ENCODE measurements at places on chromosomes 7 and 10. TPM values are rescaled to one million over a fixed set of nuclear protein-coding genes. Genes with fewer than 3 reads are reported as not detected.

Gene PNLIP
- not detected for total RNA-seq

Gene GIMAP5
- 21.2 TPM for total RNA-seq

Gene SGCE
- 10.7 TPM for total RNA-seq

Gene CCDC172
- not detected for total RNA-seq

- no peaks in the 10 kb centered on the region for H3K36me3 ChIP-seq
- no peak for DNase-seq
- no peak overlapping the region for H3K27ac ChIP-seq
- no peaks in the 10 kb centered on the region for H3K4me1 ChIP-seq
Observed at GRCh38 chr7:7014827-7015595, 167.3 kb upstream of the C1GALT1 start.

DNA sequence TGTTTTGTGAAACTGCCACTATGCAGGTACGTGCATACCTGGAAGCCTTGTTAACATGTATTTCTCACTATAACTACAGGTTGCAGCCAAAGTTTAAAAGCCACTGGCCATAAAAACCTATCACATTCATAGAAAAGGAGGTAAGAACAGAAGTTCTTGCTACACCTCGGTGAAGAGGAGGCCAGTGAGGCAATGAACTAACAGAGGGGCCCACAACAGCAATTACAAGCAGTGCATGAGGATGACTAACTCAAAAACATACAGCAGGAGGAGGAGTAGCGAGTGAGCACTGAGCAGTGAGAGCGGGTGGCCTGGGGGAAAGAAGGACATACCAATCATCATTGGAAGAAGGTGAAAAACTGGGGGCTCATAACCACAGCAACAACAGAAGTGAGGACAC lies 51.6 kb downstream of the NUDCD3 start:
- no peak overlapping the region for H3K4me3 ChIP-seq
- H3K4me1 ChIP-seq: no peaks in the 10 kb centered on the region
- DNase-seq: no peak
- H3K27me3 ChIP-seq: no peaks in the 10 kb centered on the region
- H3K27ac ChIP-seq: no peak overlapping the region
- H3K36me3 ChIP-seq: no peaks in the 10 kb centered on the region

DNA sequence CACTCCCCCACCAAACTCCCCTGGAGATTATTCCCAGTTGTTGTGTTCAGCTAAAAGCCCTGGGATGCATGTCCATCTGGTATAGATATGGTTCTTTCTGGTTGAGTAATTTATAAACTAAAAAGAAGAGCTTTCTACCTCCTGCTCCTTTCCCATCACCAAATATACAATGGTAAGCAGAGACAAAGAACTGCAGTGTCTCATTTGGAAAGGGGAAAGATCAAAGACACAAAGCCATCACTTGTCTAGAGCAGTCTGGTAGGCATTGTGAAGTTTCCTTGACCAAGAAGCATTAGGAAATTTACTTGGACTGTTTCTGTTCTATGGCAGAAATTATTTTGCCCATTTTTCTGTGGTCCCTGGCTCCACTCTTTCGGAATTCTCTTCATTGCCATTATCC lies 24.9 kb upstream of the PANK1 start:
- H3K4me1 ChIP-seq: no peaks in the 10 kb centered on the region
- H3K4me3 ChIP-seq: no peak overlapping the region
- no peaks in the 10 kb centered on the region for H3K27me3 ChIP-seq
- no peak for DNase-seq
- H3K36me3 ChIP-seq: no peaks in the 10 kb centered on the region
- no peak overlapping the region for H3K27ac ChIP-seq

DNA sequence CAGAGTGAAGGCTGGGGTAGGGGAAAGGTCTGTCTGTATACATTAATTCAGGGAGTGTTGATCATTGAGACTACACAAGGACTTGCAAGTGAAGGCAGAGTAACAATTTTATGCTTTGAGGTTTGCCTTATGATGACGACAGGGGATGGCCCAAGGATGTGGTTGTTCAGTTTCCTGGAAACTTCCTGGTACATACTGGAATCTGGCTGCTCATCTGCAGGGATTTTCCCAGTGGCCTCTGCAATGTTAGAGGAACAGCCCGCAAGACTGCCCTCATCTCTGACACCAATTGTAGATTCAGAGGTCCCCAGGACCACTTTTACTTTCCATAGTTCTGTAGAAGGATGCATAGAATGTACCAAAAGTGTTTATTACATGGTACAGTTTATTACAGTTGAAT lies 189.6 kb downstream of the TMEM178B start:
- H3K27me3 ChIP-seq: no peaks in the 10 kb centered on the region
- no peak for DNase-seq
- H3K4me3 ChIP-seq: no peak overlapping the region
- no peaks in the 10 kb centered on the region for H3K4me1 ChIP-seq
- no peak overlapping the region for H3K27ac ChIP-seq

GRCh38 chr10:79318369-79318768 lies 28.9 kb upstream of the PPIF start:
- no peak overlapping the region for H3K27ac ChIP-seq
- H3K27me3 ChIP-seq: no peaks in the 10 kb centered on the region
- peaks cover 18% of the 10 kb centered on the region for H3K4me1 ChIP-seq
- no peak overlapping the region for H3K4me3 ChIP-seq
- H3K36me3 ChIP-seq: peaks cover 7% of the 10 kb centered on the region

Measured in Peyer's patch (tissue), 4 donors.